ENCODE measurements at places on chromosomes 1 and 21. TPM values are rescaled to one million over a fixed set of nuclear protein-coding genes. Genes with fewer than 3 reads are reported as not detected.

Gene S100A5
- total RNA-seq = 0.26 TPM

Gene DDX20
- total RNA-seq = 16.6 TPM

Gene WNT3A
- total RNA-seq = not detected

Gene ATP1B1
- 9.2 TPM for total RNA-seq

Gene POU3F1
- total RNA-seq = not detected

Gene FCRL6
- total RNA-seq = not detected
